ENCODE measurements at places on chromosomes 4 and X. TPM values are rescaled to one million over a fixed set of nuclear protein-coding genes. Genes with fewer than 3 reads are reported as not detected.
A peak's percentile ranks its signal among the peaks of the same experiment; 100 is the strongest.

CYP2U1 gene
- 3.2 TPM for total RNA-seq

DNA sequence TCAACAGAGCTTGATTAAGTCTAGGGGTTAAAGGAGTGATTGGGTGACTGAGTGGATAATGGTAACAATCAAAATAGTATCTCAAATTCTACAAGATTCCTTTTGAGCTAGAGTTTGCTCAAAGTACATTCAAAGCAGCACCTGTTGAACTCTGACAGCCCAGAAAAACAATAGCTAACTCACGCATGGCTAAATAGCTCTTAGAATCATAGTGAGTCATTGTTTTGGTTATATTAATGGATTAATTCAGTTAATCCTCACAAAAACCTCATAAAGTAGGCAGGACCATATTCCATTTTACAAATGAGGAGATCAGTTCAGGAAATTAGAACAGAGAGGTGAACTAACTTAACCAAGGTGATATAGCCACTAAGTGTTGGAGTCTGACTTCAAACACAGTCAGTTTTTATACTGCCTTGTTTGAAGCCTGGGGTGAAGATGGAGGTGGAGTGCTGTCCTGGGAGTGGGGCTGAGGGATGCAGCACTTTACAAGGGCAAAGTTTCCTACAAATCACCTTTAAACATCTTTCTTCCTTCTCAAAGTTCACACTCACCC, 35.9 kb upstream of the PPM1K start:
- H3K27ac ChIP-seq = no peak overlapping the region
- no peaks in the 10 kb centered on the region for H3K36me3 ChIP-seq
- DNase-seq = no peak
- no peaks in the 10 kb centered on the region for H3K4me1 ChIP-seq
- H3K27me3 ChIP-seq = no peaks in the 10 kb centered on the region
- no peak overlapping the region for H3K4me3 ChIP-seq

DNA sequence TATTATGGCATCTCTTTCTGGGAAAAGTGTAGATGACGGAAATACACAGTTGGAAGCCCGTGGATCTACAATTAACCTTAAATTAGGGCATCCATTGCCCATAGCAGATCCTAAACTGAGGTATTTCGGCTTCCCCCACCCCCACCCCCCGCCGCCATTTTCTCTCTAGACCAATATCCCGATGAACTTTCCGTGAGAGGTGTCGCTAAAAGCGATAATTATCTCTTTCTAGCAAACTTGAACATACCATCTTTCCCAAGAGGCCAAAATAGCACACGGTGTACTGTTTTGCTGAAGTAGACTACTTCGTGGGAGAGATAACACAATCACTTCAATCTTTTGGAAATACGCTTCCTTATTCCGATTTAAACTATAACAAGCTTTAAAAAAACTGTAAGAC, 554 bp downstream of the KLHL15 start:
- peak overlapping the region; percentile 57 for H3K4me3 ChIP-seq
- H3K27ac ChIP-seq = peak overlapping the region; percentile 96
- no peaks in the 10 kb centered on the region for H3K4me1 ChIP-seq
- DNase-seq = no peak
- H3K36me3 ChIP-seq = no peaks in the 10 kb centered on the region

PDE5A gene
- 0.58 TPM for total RNA-seq

CT47B1 gene
- total RNA-seq = not detected

GABRG1 gene
- total RNA-seq = not detected

ANOS1 gene
- total RNA-seq = 0.81 TPM

PABPC5 gene
- total RNA-seq = 0.24 TPM

CLCN4 gene
- 5.2 TPM for total RNA-seq

DNA sequence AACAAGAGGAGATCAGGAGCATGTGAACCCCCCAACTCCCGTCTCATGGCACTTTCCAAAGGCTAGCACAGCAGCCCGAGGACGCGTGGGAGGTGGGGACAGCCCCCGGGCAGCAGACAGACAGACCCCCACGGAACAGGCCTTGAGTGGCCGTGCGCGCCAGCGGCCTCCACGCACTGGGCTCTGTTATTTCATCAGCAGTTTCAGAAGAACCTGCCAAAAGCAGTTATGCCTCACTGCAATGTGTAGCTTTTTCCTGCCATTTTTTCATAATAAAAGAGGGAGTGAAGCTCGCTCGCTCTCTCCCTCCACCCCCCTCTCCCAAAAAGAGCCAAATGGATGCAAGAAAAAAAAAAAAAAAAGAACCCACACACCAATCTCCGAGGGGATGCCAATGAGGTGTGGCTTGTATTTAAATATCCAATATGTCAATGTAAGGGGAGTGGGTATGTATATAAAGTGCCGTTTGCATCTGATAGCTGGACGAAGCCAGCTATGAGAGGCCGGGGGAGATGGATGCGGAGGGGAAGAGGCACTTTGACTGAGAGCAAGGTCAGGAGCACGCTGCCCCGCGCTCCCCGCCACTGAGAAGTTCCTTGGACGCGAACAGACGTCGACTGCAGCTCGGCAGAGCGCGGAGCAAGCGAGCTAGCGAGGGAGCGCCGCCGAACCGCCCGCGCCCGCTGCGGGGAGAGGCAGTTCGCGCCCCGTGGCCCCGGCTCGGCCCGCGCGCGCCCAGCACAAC, at the start of gene FGF16:
Gene FGF16 (plus strand): TSS at position 482 of the 745 bp plus-strand sequence. CDS start 286 bp downstream, outside the sequence.
- no peaks in the 10 kb centered on the region for H3K36me3 ChIP-seq
- H3K27me3 ChIP-seq = no peaks in the 10 kb centered on the region
- DNase-seq = no peak
- H3K4me3 ChIP-seq = peak within 1 kb of the TSS; percentile 11

CHRDL1 gene
- 0.56 TPM for total RNA-seq

STAP1 gene
- total RNA-seq = not detected

DNA sequence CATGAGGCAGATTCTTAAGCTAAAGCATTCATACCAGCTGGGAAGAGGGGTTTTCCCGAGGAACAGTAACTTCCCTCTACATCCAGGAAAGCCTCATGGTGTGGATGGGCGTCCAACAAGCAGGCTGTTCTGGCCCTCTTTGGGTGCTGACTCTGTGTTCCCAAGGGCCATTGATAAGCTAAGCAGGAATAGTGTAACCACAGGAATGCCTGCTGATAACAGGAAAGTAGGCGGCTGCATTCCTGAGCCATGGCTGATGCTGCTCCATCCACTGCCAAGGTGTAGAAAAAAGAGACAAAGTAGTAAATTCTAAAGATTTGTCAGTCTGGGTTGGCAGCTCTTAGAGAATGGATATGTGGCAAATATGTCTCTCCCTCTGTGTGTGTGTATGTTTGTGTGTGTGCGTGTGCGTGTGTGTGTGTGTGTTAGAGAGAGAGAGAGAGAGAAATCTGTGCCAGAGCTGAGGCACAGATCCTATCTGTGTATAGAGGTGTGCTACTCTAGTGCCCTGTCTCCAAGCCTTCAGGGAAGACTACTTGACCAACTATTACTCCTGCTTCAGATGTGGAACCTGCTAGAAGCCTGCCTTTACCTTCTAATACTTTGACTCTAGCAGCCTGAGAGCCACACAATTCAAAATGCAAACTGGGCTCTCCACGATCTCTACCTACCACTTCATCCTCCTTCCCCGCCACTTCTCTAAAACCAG, 353.1 kb upstream of the NR3C2 start:
- no peaks in the 10 kb centered on the region for H3K27me3 ChIP-seq
- DNase-seq = no peak
- no peaks in the 10 kb centered on the region for H3K36me3 ChIP-seq

- peaks cover 7% of the 10 kb centered on the region for H3K4me1 ChIP-seq
- H3K27ac ChIP-seq = no peak overlapping the region
- DNase-seq = no peak
- no peaks in the 10 kb centered on the region for H3K36me3 ChIP-seq
- H3K4me3 ChIP-seq = no peak overlapping the region
These were observed 29.6 kb downstream of the RTL5 start for GRCh38 chrX:72102126-72102525.

DNA sequence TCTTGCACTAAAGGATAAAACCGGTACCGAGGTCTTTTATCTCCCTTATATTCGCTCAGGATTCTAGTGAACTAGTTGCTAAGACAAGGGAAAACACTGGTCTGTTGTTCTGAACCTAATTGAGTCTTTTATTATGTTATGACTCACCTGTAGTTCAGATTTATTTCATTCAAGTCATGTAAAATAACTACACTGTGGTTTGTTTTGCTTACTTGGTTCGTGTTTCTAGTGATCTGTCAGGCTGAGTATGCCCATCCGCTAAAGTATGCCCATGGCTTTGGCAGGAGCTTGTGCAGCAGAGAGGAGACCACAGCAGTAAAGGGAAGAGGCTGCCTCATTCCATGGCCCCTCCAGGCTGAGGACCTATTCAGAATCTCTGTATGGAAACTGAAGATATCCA, 126.1 kb downstream of the AFF1 start:
- no peak overlapping the region for H3K27ac ChIP-seq
- peaks cover 6% of the 10 kb centered on the region for H3K36me3 ChIP-seq
- no peak overlapping the region for H3K4me3 ChIP-seq

DNA sequence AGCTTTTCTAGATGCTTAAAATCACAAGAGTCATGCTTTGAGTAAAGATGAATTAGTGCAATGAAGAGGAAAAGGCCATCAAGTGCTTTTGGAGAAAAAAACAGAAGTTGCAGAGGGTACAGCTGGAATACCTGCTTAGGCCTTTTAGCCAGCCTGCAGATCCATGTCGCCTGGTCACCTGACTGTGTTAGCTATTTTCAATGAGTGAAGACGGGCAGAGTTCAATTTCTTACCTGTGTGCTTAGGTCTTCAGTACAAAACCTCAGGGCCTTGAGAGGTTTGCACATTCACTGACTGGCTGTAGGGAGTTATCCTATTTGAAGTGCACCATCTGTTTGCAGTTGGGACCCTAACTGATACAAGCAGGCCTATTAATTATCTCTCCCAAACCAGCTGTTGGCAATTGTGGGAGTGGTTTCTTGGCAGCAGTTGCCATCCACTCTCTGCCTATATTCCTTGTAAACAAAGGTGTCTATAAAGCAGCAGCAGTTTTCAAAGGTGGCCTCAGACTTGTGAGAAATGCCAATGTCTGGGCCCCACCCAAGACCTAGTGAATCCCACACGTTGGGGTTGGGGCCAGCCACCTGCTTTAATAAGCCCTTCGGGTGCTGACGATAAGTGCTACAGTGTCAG, 16.3 kb upstream of the FAT1 start:
- H3K4me3 ChIP-seq = no peak overlapping the region
- no peaks in the 10 kb centered on the region for H3K36me3 ChIP-seq
- no peaks in the 10 kb centered on the region for H3K27me3 ChIP-seq
- DNase-seq = no peak
- H3K4me1 ChIP-seq = no peaks in the 10 kb centered on the region

GPRASP1 gene
- total RNA-seq = 1.8 TPM

PGRMC2 gene
- total RNA-seq = 69.1 TPM

DNA sequence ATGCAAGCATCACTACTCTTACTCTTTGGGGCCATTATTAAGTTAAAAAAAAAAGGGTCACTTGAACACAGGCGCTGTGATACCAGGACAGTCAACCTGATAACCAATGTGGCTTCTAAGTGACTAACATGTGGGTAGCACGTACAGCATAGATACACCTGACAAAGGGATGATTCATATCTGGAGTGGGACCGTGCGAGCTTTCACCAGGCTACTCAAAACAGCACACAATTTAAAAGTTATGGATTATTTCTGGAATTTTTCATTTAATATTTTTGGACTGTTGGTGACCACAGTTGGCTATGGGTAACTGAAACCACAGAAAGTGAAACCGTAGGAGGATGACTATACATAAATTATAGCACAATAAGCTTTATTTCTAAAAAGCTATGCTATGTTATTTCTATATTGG, 113.8 kb upstream of the STIM2 start:
- no peak overlapping the region for H3K4me3 ChIP-seq
- H3K36me3 ChIP-seq = no peaks in the 10 kb centered on the region
- H3K4me1 ChIP-seq = peaks cover 5% of the 10 kb centered on the region
- DNase-seq = no peak
- no peaks in the 10 kb centered on the region for H3K27me3 ChIP-seq

CXCL11 gene
- not detected for total RNA-seq

GPRIN3 gene
- total RNA-seq = 7.2 TPM

DNA sequence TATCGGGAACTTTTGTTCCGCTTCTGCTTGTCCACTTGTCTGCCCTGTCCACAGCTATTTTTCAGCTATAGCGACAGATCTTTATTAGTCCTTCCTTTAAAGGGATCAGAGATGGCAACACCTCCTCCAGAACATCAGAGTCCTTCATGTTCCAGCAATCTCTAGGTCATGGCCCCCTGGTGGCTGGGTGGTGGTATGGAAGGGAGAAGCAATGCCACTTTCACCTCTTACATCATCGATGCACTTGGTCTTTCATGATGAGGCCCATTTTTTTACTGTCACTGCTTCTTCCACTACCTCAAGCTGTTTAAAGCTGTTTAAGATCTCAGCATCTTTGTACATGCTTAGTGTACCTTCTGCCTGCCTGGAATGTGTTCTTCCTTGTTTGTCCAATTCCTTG, 106.7 kb downstream of the ARHGAP6 start:
- H3K27me3 ChIP-seq = no peaks in the 10 kb centered on the region
- H3K27ac ChIP-seq = no peak overlapping the region
- no peaks in the 10 kb centered on the region for H3K36me3 ChIP-seq
- H3K4me3 ChIP-seq = no peak overlapping the region
- no peak for DNase-seq

DNA sequence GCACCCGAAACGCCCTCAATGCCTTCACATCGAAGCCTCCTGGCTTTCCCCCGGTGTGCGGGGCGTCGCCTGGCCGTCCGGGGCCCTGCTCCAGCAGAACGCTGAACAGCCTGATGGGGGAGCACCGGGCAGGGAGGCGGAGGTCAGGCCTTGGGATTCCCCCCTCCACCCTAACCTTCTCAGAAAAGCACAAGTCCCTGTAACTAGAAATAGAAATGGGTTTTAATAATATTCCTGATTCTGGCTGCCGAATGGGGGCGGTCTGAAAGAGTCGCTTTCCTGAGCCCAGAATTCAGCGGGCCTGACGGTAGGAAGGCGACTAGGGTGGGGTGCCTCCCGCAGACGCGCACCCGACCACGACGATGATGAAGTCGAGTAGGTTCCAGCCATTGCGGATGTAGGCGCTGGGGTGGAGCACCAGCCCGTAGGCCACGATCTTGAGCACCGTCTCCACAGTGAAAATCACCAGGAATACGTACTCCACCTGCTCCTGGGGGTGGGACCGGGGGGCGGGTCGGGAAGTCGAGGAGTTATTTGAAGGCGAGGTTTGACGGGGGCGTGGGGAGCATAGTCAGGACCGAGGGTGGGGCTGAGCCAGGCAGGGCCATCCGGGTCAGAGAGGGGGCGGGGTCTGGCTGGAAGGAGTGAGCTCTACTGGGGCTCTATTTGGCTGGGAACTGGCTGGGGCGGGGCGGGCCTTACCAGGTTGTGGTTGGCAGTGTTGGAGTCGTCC, 2.5 kb downstream of the CACNA1F start:
- no peak for DNase-seq
- H3K4me1 ChIP-seq = no peaks in the 10 kb centered on the region
- H3K4me3 ChIP-seq = no peak overlapping the region
- H3K27ac ChIP-seq = no peak overlapping the region

GRCh38 chr4:182855312-182855711, 61.9 kb downstream of the DCTD start:
- DNase-seq = no peak
- H3K4me1 ChIP-seq = no peaks in the 10 kb centered on the region
- H3K27me3 ChIP-seq = no peaks in the 10 kb centered on the region
- H3K27ac ChIP-seq = no peak overlapping the region

GRCh38 chr4:81214881-81215868, at the start of gene PRKG2:
PRKG2 (minus strand) TSS chr4:81215222; CDS start chr4:81205047, 10,175 bp downstream.
- H3K4me1 ChIP-seq = no peaks in the 10 kb centered on the region
- DNase-seq = no peak
- H3K27ac ChIP-seq = no peak within 1 kb of the TSS

GRCh38 chrX:96979766-96980165, 96.1 kb downstream of the RPA4 start:
- H3K36me3 ChIP-seq = no peaks in the 10 kb centered on the region
- H3K4me1 ChIP-seq = no peaks in the 10 kb centered on the region
- DNase-seq = no peak
- no peaks in the 10 kb centered on the region for H3K27me3 ChIP-seq
- H3K27ac ChIP-seq = no peak overlapping the region

All from right lobe of liver (tissue), 6 donors.